Fibroblast of lung (primary cell): ENCODE measurements at places on chromosomes 7 and 10.

GRCh38 chr10:53569455-53569854, 796.9 kb upstream of the MBL2 start:
- no peak for DNase-seq

- no peak for DNase-seq
These were observed 10.9 kb downstream of the FAM3C start for GRCh38 chr7:121385056-121385799.

GRCh38 chr10:15735763-15736162, 16.0 kb upstream of the ITGA8 start:
- peak; percentile 24 for DNase-seq

DNA sequence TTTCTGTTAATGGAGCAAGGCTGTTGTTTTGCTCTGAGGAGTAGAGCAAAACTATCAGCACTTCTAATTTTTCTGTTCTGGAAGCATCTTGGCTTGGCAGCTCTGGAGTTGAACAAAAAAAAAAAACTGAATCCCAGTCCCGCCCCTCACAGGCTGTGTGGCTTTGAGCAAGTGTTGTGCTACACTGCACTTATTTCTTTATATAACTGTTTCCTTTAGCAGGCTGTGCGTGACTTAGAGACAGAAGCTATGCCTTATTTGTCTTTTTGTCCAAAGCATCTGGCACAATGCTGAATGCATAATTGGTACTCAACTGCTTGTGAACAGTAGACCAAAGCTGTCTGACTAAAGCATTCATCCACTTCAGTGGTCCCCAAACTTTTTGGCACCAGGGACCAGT, 96.1 kb downstream of the AMPH start:
- no peak for DNase-seq

DNA sequence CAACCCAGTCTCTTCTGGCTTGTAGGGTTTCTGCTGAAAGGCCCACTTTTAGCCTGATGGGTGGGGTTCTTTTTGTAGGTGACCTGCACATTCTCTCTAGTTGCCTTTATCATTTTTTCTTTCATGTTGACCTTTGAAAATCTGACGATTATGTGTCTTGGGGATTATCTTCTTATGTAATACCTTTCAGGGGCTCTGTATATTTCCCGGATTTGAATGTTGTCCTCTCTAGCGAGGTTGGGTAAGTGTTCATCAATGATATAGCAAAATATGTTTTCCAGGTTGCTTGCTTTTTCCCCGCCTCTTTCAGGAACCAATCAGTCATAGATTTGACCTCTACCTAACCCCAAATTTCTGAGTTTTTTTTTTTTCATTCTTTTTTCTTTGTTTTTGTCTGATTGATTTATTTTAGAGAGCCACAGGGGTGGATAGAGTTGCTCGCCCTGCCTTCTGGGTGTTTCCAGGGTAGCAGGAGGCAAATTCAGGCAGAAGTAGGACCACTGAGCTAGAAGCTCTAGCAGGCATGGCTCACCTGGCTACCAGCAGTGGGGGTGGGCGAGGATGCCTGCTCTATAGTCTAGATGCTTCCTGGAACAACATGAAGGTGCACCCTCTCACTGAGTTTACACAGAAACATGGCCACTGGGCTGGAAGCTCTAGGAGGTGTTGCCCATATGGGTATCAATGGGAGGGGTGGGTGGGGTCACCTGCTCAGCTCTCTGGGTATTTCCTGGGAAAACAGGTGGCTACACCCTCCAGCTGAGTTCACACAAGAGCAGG, 94.9 kb downstream of the CCDC7 start:
- no peak for DNase-seq

DNA sequence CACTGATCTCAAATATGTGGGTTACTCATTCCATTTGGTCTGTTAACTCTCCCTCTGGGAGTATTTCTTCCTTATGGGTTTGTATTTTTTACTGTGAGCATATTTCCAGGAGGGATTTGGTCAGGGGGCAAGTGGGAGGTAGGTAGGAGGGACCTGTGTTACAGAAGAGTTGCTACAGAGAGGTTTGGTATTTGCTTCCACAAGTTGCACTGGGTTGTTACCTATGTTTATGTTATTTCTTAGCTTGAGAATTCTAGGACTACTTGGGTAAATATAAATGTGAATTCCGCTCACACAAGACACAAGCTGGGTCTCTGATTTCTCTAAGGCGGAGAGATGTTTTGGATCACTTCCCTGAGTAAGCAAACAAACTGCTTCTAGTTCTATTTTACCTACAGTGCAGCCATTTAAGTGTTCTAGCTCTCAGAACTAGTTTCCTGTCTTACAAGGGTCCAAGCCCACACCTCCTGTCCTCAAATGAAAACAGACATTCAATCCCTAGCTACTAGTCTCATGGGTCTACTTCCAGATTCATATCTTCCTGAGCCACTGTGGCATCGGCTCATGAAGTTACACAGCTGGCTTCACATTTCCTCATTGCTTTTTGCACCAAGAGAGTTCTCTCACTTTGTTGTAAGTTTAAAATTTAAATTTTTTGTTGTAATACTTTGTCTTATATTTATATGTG, 75.4 kb upstream of the PPP1R3C start:
- no peak for DNase-seq

DNA sequence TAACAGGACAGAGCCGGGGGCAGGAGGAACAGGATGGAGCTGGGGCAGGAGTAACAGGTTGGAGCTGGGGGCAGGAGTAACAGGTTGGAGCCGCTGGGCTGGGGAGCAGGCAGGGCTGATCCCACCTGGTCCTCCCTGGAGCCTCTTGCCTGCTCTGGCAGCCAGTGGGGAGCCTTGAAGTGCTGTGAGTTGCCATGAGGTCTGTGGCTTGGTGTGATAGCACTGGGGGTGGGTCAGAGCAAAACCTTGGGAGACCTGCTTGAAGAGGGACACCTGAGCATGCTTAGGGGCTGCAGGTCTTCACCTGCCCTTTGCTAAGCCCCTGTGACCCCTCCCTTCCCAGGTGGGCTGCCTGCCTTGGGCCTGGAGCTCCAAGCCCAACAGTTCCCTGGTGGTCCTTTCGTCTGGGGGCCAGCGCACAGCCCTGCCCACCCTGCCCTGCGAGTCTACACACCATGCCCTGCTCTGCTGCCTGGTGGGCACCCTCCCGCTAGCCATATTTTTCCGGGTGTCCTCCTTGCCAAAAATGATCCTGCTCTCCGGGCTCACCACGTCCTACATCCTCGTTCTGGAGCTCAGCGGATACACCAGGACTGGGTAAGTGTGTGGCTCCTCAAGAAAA, 111.6 kb downstream of the ADCY1 start:
- DNase-seq = no peak

GRCh38 chr7:10913457-10913856, 60.2 kb upstream of the PHF14 start:
- DNase-seq = no peak

DNA sequence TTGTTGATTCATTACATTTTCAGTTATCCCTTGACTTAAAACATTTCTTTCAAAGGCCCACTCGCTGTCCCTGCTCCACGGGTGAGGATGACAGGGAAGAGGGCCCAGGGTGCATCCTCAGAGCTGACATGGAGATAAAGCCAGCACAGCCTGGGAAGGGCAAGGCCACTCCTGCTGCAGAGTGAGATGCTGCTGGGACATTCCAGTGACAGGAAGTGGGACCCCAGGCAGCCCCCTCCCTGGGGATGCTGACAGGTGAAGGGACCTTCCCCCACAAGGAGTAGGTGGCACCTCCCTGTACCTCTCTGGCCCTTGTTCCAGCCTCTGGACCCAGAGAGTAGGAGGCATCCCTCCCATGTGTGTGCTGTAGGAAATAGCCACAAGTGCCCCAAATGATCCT, 97.8 kb upstream of the DDC start:
- no peak for DNase-seq

DNA sequence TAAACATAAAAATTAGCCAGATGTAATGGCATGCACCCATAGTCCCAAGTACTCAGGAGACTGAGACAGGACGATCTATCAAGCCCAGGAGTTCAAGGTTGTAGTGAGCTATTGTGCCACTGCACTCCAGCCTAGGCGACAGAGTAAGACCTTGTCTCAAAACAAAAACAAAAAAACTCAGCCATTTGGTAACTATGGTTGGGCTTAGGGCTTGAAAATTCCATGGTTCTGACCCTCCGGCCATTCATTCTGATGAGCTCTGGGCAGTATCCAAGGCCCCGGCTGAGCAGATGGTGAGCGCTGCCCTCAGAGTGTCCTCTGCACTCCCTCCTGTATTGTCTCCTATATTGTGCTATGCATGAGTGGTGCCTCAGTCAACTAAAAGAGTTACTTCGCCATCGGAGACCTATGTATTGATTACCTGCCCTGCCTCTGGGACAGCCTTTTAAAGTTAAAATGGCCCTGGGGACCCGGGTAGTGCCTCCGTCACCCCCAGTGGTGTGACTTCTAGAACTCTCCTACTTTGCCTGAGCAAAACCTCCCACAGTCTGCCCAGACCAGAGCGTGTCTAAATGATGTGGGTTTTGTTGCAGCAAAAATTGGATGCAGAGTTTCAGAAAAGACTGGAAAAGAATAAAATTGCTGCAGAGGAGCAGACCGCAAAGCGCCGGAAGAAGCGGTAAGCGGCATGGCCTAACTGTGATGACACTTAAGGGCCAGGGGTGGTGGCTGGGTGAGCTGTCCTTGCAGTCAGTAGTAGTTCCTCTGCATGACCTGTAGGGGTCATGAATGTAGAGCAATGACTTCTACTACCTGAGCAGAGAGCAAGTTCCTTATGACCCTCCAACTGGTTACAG, 8.1 kb downstream of the PRKRIP1 start:
- peak; percentile 57 for DNase-seq

DNA sequence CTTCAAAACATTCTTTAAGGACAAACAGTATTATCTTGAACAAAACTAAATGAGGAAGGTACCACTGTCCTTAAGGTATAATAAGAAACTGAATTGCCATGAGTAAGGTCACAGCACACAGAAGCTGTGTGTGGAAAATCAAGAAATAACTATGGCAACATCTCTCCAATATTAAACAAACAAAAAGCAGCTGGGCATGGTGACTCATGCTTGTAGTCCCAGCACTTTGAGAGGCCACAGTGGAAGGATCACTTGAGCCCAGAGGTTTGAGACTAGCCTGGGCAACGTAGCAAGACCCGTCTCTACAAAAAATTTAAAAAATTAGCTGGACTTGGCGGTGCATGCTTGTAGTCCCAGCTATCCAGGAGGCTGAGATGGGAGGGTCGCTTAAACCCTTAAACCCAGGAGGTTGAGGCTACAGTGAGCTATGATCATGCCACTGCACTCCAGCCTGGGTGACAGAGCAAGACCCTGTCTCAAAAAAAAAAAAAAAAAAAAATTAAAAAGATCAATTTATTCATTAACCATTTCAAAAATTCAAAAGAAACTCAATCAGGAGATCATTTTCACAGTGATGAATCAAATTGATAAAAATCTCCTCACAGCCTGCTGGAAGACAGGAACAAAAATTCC, 195.4 kb downstream of the SKIDA1 start:
- peak; percentile 85 for DNase-seq

GRCh38 chr7:17078298-17078697, 196.5 kb upstream of the AGR3 start:
- no peak for DNase-seq

DNA sequence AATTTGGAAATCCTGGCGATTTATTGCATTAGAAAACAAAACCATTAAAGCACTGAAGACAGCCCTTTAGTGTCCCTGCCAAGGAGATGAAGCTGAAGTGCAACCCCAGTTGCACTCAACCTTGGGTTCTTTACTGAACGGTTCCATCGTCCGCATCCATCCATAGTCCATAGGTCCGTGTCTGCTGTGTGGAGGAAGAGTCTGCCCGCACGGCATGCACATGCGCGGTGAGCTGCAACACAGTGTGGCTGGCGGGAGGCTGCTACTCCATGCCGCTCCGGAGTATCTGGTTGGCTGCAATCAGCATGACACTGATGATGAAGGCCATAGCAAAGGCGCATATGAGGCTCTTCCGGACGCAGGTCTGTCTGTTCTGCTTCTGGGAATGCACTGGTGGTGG, 624.6 kb downstream of the CALN1 start:
- peak; percentile 20 for DNase-seq

- DNase-seq = no peak
These were observed 299.0 kb upstream of the MBL2 start for GRCh38 chr10:53071505-53072125.

- peak; percentile 16 for DNase-seq
These were observed 523 bp upstream of the CDH23 start for GRCh38 chr10:71396084-71396710.

GRCh38 chr10:97479939-97480338, 18.3 kb downstream of the MMS19 start:
- no peak for DNase-seq

GRCh38 chr10:42981358-42982236, 95.3 kb upstream of the RET start:
- DNase-seq = no peak

GRCh38 chr7:138979988-138980562, 1.1 kb downstream of the KIAA1549 start:
- no peak for DNase-seq

GRCh38 chr10:108496106-108496505, 1331.6 kb upstream of the SORCS1 start:
- DNase-seq = peak; percentile 13

DNA sequence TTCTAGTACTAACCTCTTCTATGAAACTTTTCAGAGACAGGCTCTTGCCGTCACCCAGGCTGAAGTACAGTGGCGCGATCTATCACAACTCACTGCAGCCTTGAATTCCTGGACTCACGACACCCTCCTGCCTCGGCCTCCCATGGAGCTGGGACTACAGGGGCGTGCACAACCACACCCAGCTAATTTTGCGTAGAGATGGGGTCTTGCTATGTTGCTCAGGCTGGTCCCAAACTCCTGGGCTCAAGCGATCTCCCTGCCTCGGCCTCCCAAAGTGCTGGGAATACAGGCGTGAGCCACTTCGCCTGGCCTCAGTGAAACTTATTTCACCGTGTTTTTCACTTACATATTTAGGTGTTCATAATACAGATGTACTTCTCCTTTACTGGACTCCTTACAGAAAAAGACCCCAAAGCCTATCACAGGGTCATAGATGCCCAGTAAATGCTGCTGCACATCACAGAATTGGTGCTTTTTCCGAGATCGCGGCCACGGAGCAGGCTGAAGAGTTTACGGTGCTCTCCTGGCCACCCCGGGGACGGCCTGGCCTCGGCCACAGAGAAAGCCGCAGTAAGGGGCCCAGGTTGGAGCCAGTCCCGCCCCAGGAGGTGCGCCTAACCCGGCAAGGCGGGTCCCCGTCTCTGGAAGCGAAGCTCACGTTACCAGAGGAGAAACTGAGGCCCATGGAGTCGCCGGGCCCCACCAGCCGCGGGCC, 595 bp downstream of the TBL2 start:
- no peak for DNase-seq

- DNase-seq = no peak
These were observed 27.9 kb upstream of the R3HCC1L start for GRCh38 chr10:98106531-98106930.

GRCh38 chr7:142871260-142872105, 14.1 kb downstream of the TRPV6 start:
- no peak for DNase-seq

GRCh38 chr7:157830331-157830730, 493.5 kb downstream of the DNAJB6 start:
- no peak for DNase-seq
